Left ventricle myocardium inferior (tissue), 1 donor: ENCODE measurements at places on chromosomes 11 and 22. TPM values are rescaled to one million over a fixed set of nuclear protein-coding genes. Genes with fewer than 3 reads are reported as not detected.

DNA sequence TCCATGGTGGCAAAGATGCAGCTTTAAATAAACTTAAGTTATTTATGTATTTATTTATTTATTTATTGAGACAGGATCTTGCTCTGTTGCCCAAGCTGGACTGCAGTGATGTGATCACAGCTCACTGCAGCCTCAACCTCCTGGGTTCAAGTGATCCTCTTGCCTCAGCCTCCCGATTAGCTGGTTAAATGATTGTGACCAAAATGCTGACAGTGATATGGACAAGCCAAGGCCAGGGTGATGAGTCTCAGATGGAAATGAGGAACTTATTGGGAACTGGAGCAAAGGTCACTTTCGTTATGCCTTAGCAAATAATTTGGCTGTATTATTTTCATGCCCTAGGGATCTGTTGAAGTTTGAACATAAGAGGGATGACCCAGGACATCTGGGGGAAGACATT is 9.3 kb upstream of the LRP5 start:
- DNase-seq = no peak
- no peak overlapping the region for H3K27ac ChIP-seq

GRCh38 chr11:35598254-35599125 is 19.8 kb upstream of the FJX1 start:
- peaks cover 72% of the 10 kb centered on the region for H3K27me3 ChIP-seq
- DNase-seq = no peak
- no peaks in the 10 kb centered on the region for H3K4me1 ChIP-seq
- no peak overlapping the region for H3K27ac ChIP-seq
- H3K36me3 ChIP-seq = no peaks in the 10 kb centered on the region
- H3K4me3 ChIP-seq = no peak overlapping the region

DNA sequence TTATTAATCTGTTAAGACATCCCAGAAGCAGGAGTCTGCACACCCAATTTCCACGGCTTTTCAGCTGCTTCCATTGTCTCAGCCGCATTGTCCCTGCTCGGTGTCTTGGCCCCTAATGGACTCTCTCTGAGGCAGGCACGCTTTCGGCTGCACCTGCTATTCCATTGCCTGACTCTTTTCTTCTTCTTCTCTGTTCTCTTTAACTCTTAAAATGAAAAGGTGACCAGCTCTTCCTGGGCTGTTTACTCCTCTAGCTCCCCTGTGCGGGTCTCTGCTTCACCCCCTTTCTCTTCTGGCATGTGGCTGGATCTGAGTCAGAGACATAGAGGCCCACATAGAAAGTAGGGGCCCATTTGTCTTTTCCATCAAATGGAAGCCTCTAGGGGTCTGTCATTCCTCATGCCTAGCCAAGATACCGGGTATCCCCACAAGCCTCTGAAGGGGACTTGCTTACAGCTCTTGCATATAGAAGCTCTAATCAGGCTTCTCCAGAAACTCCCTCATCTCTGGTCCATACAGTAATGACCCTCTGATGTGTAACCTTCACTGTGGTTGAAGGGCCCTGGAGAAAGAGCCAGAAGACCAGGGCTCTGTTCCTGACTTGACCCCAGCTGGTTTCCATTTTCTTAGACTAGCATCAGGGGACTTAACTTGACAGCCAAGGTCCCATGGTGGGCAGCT is 243.9 kb downstream of the ST3GAL4 start:
- no peak overlapping the region for H3K4me3 ChIP-seq
- H3K4me1 ChIP-seq = no peaks in the 10 kb centered on the region
- H3K27me3 ChIP-seq = peaks cover 92% of the 10 kb centered on the region
- H3K27ac ChIP-seq = no peak overlapping the region
- no peak for DNase-seq

- H3K27ac ChIP-seq = no peak overlapping the region
- H3K4me3 ChIP-seq = no peak overlapping the region
- H3K27me3 ChIP-seq = peaks cover 34% of the 10 kb centered on the region
- no peak for DNase-seq
Observed at GRCh38 chr22:45574069-45574703, 71.5 kb downstream of the FBLN1 start.

DNA sequence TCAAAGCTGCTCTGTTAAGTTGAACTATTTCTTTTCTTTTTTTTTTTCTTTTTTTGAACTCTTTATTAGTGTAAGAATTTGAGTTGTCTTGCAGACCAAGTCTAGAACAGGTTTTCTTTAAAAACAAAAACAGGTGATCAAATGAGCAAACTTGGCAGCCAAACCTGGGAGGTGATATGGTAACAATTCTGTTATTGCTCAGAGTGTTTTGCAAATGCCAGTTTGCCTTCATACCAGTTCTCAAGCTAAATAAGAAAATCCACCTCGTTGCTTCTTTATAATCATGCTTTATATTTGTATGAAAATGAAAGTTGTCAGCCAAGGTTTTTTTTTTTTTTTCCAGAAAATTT is 76.9 kb downstream of the DEPDC5 start:
- peaks cover 10% of the 10 kb centered on the region for H3K4me1 ChIP-seq
- no peak overlapping the region for H3K4me3 ChIP-seq
- DNase-seq = no peak
- no peaks in the 10 kb centered on the region for H3K27me3 ChIP-seq

- peaks cover 16% of the 10 kb centered on the region for H3K27me3 ChIP-seq
- H3K36me3 ChIP-seq = no peaks in the 10 kb centered on the region
- no peak overlapping the region for H3K27ac ChIP-seq
- DNase-seq = no peak
- H3K4me3 ChIP-seq = no peak overlapping the region
- H3K4me1 ChIP-seq = no peaks in the 10 kb centered on the region
Observed at GRCh38 chr11:76257074-76257719, 50.9 kb upstream of the WNT11 start.

The CEP126 gene
- total RNA-seq = 1.5 TPM

The ABCC8 gene
- total RNA-seq = 1.1 TPM
